ENCODE measurements at places on chromosomes 3 and 15.

- DNase-seq, result no peak
These were observed 28.9 kb upstream of the BHLHE40 start for GRCh38 chr3:4950351-4950784.

- no peak for DNase-seq
These were observed 20.6 kb upstream of the KBTBD12 start for GRCh38 chr3:127894481-127894880.

- no peak for DNase-seq
These were observed 21.9 kb downstream of the KY start for GRCh38 chr3:134628884-134629283.

DNA sequence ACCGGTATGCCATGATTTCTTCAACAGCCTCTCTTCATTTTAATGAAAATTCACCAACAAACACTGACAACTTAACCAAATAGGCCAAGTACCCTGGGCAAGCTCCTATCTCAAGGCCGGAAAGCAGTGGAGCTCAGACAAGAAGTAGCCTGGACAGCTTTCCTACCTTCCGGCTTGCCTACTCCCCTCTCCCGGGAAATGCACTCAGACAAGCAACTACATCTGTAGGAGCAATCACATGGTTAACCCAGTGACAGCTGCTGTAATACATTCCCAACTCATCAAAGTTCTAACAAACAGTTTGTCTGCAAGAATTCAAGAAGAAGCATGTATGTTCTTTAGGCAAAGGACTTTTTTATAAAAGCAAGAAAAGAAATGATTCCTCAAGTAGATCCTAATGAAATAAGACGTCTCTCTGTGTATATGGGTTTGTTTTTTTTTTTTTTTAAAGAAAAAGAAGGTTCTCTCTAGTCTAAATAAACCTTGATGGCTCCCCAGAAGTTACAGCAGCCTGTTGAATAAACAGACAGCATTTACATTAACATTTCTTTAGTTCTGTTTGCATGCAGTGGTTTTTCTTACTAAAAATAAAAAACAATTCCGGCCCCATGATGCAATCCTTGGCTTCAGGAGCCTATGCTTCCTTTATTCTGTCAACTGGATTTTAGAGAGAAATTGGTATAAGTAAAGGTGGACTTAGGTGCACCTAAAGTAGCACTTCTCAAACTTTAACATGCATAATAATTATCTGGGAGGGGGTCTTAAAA lies 278.7 kb downstream of the NEK10 start:
- DNase-seq, result no peak

DNA sequence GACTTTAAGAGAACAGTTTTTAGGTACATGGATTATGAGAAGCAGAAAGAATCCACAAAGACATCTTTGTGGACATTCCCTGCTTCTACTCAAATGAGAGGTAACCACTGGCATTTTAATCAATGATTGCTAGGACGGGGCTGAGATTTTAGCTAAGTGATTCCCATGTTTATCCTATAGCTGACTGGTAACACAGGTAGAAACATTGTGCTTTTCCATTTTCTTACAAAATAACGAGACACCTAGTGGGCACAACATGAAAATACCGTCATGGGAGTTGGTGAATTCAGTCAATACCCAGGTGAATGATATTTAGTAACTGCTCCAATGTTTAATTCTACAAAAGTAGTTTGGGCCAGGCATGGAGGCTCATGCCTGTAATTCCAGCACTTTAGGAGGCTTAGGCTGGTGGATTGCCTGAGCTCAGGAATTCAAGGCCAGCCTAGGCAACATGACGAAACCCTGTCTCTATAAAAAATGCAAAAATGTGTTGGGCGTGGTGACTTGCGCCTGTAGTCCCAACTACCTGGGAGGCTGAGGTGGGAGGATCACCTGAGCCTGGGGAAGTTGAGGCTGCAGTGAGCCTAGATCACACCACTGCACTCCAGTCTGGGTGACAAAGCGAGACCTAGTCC lies 37.2 kb upstream of the DENND4A start:
- DNase-seq, result no peak

DNA sequence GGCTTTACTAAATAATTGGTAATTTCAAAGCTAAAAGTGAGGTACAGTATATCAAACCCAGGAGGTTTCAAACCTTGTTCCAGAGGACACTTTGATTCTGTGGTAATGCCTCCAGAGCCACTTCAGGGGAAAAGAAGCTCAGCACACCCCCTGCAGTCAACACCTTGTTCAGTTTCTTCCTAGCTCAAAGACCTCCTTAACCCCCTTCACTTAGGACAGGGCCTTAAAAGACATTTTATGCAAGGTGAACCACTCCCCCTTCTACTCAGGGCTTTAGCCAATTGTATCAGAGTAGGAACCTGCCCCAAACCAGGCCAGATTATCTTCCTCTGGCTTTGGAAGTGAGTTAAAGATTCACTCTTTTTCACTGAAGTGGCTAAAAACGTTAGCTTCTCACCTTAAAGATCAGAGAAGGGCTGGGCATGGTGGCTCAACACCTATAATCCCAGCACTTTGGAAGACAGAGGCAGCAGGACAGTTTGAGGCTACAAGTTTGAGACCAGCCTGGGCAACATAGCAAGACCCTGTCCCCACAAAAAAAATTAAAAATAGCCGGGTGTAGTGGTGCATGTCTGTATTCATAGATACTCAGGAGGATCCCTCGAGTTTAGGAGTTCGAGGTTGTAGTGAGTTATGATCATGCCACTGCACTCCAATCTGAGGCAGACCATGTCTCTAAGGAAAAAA lies 3.4 kb downstream of the DENND6A start:
- no peak for DNase-seq

GRCh38 chr15:92617549-92618520 lies 37.7 kb downstream of the FAM174B start:
- DNase-seq, result peak; percentile 71

DNA sequence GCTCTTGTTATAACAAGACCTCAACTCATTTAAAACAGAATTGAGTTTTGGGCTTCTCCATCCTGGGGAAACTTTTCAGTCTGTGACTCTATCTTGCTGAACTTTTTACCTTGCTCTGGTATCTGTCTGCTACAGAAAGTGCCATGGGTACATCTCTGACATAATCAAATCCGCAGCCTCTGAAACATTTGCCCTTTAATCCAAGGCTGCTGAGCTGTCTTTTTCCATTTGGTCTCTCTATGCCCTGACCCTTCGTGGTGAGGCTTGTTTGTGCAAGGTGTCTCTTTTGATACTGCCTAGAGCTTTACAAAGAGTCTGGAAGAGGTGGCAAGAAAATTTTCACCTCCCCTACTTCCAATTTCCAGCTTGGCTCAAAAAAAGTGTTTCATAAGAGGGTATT lies 11.3 kb downstream of the TMEM108 start:
- no peak for DNase-seq

DNA sequence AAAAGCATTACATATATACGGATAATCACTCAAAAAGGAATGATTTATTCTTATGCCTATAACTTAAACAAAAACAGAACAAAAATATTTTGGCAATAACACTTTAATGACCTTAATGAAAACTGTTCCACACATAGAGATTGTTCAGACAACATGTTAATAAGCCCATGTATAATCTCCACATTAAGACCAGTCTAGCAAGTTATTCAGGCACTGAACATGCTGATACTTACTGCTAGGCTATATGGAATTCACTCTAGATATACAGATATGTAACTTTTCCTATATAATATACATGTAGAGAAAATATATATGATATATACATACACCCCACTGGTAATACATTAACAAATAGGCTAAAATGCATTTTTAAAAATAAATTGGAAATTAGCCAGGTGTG lies 43.8 kb upstream of the USP50 start:
- DNase-seq, result no peak

GRCh38 chr3:16378415-16378814 lies 113.4 kb downstream of the OXNAD1 start:
- no peak for DNase-seq

- DNase-seq, result no peak
These were observed 8.1 kb downstream of the ARIH1 start for GRCh38 chr15:72482275-72482674.

- no peak for DNase-seq
These were observed 66.6 kb upstream of the TGFBR2 start for GRCh38 chr3:30539772-30540171.

- DNase-seq, result no peak
These were observed 17.0 kb downstream of the CA12 start for GRCh38 chr15:63364399-63365272.

- DNase-seq, result no peak
These were observed 3.7 kb upstream of the SLC6A6 start for GRCh38 chr3:14398797-14399106.

- no peak for DNase-seq
These were observed 109.8 kb downstream of the EPHA3 start for GRCh38 chr3:89217148-89217685.

- DNase-seq, result no peak
These were observed 27.9 kb downstream of the AADAC start for GRCh38 chr3:151841801-151842200.

DNA sequence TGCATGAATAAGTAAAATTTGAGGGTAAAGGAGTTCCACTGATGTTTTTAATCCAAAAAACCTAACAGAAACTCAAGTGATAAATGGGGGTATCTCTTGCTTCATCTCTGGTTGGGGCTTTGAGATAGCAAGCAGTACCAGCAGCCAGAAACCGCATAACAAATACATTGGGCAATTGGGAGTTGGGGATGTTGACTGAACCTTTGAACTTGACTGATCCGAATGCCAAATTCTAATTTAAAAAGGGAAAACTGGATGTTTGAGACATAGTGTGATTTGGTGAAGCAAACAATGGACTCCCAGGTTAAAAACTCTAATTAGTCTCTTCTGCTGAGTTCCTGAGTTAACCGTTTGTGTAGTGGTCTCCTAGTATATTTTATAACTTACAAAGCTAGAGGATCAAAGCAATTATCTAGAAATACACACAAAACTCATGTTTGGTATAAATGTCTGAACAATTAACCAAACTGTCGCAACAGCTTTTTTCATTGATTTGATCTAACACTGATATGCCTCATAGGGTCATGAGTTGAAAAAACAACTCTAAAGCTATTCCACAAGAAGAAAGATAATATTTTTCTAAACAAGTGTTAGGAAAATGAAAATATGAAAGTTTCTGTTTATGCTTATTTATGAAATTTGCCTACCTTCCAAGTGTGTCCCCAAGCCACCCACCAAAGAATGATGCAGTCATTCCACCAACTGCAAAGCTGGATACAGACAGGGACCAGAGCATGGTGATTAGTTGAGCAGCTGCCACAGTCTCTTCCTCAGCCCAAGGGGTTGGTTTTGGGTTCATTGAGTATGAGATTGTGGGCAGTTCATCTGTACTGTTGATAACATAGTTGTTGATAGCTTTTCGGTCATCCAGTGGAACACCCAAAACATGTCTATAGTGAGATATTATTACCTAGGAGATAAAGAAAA lies 12.4 kb downstream of the SLC2A2 start:
- no peak for DNase-seq

GRCh38 chr3:167851171-167851570 lies 115.7 kb downstream of the SERPINI1 start:
- no peak for DNase-seq
